Stimulated activated CD4-positive, alpha-beta T cell treated with anti-CD3 and anti-CD28 coated beads, TNF-alpha, amount 100 ng/mL, for 1 hour (primary cell): ENCODE measurements at places on chromosomes 6 and 20.

DNA sequence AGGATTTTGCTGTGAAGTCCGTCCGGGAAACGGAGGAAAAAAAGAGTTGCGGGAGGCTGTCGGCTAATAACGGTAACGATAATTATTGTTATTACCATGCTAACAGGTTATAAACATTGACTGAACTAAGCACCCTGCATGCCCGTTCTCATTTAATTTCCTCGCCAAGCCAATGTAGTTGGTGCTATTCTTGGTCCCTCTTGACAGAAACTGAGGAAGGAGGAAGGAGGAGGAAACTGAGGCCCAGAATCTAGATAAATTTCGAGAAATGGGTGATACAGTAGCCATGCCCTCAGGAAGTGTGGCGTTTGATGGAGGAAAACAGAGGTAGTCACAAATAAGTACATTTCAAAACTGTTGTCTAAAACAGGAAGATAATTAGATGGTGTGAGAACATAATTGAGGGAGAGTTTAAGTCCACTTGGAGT is 474 bp downstream of the TPX2 start:
- no peak for DNase-seq

DNA sequence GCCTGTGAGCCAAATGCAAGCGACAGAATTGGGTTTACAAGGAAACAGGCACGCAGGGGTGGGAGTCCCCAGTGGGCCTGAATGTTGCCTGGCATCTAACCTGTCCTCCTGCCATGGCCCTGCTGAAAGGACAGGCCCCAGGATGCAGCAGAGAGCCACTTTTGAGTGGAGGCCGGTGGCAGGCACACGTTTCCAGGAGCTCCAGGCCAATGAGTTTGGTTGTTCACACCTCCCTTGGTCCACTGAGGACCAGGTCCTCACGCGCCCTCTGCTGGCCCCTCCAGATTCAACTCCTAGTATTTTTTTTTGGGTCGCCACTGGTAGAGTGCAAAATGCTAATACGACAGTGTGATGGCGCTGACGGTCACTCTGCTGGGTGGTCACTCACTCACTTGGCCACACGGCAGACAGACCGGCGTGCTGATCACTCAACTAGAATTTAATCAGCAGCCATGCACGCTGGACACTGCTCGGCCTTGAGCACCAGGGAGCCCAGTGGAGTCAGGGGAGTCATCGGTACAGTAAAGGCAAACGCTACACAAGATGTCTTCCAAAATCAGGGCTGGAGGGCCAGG is 81.7 kb upstream of the NFATC2 start:
- peak; percentile 16 for DNase-seq

DNA sequence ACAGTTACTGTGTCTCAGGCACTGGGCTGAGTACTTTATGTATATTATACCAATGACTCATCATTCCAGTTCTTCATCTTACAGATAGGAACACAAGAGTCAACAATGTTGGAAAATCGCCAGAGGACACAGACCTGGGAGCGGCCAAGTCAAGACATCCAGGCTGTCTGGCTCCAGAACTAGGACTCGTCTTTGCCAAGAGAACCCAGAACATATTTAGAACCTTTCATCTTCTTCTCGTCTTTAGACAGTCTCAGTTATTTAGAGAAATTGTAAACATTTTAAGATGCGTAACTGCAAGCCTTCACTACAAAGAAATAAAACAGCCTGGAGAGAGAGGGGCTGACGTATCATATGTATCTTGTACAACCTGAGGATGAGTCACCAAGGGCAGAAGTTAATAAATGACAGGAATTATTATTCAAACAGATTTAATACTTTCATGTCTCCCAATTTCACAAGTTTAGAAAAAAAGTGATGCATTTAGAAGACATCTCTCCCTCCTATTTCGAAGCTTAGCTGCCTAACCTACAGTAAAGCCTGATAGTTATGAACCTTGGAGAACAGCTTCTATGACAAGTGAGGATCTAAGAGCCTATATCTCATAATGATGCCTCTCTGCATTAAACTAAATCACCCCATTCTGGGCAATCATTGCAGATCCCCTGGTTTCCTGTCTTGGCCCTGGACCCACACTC is 43.4 kb downstream of the SLC22A3 start:
- DNase-seq, result no peak

- no peak for DNase-seq
Measured at GRCh38 chr6:140360651-140361050, 986.2 kb upstream of the CITED2 start.

DNA sequence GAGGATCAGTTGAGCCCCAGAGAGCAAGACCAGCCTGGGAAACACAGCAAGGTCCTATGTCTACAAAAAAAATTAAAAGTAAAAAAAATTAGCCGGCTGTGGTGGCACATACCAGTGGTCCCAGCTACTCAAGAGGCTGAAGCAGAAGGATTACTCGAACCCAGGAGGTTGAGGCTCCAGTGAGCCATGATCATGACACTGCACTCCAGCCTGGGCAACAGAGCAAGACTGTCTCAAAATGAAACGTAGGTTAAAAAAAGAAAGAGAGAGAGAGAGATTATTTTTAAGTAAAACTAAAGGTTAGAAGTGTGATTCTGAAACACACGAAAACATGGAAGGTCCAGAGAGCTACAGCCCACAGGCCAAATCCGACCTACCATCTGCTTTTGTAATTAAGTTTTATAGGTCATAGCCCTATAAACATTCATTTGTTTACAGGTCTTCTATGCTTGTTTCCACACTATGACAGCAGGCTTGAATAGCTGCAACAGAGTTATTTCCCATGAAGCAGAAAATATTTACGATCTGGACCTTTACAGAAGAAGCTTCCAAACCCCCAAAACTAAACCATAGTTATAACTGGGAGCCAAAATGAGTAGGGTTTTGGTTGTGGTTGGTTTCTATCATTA is 279.7 kb downstream of the GMDS start:
- DNase-seq, result no peak
